ENCODE measurements at places on chromosomes 4 and X.

DNA sequence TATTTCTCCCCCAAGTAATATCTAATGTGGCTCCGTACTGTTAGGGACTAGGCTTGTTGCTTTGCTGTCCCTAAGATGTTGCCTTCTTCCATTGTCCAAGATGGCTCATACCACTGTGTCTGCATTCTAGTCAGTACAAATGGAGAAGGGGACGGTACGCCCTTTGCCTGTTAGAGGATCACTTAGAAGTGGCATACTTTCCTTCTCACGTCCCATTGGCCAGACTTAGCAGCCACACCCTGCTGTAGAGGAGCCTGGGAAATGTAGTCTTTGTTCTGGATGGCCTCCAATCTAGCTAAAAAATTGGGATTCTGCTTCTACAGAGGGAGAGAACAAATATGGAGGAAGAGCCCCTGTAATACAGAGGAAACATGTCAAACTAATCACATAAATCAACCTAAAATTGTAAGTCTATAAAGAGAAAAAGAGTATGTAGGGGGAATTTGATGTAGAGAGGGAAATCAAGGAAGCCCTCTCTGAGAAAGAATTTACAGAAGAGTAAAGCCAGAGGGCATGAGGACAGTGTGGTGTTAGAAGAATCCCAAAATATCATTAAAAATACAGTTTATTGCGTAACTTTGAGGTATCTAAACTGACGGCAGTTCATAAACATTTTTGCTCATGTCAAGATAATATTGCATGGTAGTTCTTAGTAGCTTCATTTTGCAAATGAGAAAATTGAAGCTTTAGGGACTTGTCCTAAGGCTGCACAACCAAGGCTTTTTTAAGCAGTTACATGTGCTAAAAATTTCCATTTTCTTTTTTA is 15.1 kb downstream of the PRIMPOL start:
- DNase-seq = no peak

GRCh38 chr4:10006231-10006600 is 15.1 kb downstream of the SLC2A9 start:
- DNase-seq = no peak

GRCh38 chr4:151663109-151663508 is 97.7 kb downstream of the GATB start:
- DNase-seq = no peak

DNA sequence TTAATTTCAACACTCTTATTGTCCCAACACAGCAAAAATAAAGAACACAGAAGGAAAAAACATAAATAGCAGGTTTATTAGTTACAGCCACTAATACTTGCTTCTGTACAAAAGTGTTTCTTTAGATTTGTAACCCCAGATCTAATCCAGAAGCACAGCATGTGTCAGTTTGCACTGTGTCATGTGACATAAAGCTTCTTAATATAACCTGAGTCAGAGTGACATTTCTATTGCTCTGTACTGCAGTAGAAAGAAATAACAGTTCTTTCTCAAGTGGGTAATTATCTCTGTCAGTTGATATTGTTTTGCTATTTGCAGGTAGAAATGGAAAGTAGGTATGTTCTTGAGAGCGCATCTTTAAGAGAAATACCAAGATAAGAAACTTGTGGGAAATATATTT is 422.5 kb downstream of the ZIC3 start:
- DNase-seq = no peak

GRCh38 chr4:171022824-171023230 is 790.4 kb upstream of the GALNTL6 start:
- no peak for DNase-seq

GRCh38 chr4:102734591-102735385 is 26.0 kb downstream of the MANBA start:
- DNase-seq = no peak

- no peak for DNase-seq
Measured at GRCh38 chrX:151538190-151539122, 25.0 kb upstream of the PASD1 start.

GRCh38 chr4:157702831-157703230 is 470.0 kb downstream of the GASK1B start:
- DNase-seq = no peak

GRCh38 chr4:88981556-88981955 is 75.4 kb downstream of the FAM13A start:
- DNase-seq = no peak

DNA sequence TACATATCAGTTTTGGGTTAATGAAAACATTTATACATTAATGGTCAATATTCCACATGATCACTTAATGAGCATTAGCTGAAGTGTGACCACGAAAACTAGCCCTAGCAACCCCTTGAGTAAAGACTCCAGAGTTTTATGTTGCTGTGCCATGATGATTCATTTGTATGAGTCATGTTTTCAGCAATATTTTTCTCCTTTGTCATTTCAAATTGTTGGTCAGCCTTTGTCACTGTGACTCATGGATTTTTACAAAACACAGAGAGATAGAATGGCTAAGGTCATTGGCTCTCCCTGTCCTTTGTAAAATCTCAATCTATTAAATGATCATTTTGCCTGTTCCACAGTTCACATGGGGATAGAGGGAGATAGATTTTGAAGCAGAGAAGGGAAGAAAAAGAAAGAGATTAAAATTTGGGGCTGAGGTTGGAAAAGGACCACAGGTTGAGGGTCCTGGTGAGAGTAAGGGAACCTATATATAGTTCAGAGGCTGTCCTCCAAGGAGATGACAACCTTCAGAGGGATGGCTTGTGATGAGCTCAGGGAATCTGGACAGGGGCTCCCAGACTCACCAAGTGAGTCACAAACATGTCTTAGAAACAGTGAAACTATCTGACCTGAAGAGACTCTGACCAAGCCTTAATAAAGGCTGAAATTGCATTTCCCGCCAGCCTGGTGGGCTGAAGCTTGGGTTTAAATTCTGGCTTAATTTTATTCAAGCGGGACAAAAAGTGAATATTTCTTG is 25.6 kb downstream of the NR0B1 start:
- DNase-seq = peak; percentile 62

- no peak for DNase-seq
Measured at GRCh38 chr4:172073590-172073989, 260.4 kb downstream of the GALNTL6 start.

- DNase-seq = no peak
Measured at GRCh38 chrX:11438380-11438723, 145.1 kb downstream of the AMELX start.

DNA sequence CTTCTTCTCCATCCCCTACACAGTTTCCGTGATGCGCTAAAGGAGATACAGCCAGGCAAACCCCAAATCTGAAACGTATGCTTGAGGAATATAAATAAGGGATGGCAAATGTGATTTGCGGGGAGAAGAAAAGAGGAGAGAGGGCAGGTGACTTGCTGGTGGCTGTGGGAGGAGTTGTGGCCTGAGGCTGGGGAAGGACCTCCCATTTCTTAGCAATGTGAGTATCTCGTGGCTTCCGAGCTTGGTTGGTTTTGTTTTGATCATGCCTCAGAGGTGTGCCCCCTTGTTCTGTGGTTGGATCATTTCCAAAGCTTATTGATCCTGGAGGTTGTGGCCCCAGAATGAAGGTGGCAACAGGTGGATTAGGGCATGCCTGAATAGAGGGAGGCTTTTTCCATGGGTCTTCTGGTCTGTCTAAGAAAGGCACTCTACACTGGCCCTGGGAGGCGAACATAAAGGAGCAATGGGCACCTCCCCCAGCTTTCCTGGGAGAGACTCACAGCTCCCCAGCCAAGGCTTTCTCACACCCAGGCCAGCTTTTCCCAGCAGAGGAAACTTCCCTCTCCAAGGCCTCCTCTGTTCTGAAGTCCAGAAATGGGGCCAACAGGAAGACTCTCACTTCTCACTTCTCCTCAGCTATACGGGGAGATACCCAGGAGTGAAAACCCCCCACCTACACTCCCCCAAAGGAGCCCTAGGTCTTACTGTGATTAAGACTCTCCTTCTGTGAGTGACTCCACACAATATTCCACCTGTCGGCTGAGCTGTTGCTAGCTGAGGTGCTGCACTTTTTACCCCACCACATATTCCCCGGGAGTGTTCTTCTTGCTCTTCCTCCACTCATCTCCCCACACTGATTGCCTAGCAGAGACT is 40.0 kb downstream of the C4orf51 start:
- no peak for DNase-seq

DNA sequence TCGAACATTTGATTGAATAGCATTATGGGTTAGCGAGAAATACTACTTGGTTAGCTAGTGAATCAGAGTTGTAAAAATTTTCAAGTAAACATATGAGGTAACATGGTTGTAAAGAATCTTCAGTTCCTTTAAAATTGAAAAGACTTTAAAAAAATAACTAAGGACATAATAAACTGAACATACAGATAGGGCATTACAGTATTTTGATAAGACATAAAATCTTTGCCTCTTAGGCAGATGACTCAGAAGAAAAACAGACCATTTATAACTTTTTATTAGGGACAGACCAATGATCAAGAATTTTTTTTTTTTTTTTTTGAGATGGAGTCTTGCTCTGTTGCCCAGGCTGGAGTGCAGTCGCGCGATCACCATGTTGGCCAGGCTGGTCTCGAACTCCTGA is 43.1 kb downstream of the PNMA5 start:
- DNase-seq = no peak

DNA sequence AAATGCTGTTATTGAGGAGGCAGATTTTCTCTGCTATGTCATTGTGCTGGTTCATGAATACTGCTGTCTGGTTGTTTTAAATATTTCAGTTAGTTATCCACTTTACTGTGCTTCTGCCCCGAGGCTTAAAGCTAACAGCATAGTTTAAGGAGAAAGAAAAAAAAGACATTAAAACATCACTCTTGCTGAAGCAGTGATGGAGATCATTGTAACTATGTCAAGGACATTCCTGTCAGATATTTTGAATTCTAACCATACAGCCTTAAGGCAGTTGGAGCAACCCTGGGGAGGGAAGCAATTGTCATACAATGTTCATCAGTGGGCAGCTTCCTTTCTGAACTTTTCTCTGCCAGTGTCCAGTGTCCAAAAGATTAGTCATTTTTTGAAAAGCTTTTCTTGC is 199.0 kb upstream of the DDX53 start:
- no peak for DNase-seq

DNA sequence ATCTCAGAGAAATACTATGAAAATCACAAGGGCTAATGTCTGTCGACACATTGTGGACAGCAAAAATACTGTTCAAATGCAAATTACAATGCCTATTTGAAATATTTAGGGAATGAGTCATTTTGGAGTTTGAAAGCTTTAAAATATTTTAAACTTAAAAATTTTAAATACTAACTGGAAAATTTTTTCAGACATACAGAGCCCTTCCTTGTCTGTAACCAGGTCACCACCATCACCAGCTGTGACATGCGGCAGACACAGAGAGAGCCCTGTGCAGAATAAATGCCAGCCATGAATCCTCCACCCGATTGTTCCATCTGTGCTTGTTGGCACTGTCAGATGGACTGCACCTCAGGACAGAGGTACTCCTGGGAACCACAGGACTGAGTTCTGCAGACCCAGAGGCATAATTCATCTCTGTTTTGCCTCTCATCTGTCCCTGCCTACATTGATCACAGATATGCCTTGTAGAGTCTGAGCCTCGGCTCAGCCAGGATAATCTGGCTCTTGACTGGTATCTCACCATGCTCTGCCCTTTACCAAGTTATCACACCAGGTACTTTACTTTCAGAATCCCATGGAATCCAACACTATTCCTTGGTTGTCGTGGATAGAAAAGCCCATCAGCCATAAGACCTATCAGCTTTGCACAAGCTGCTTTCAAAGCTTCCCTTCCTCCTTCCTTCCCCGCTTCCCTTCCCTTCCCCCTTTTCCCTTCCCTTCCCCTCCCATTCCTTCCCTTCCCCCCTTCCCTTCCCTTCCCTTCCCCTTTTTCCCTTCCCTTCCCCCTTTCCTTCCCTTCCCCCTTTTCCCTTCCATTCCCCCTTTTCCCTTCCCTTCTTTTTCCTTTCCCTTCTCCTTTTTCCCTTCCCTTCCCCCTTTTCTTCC is 67.2 kb downstream of the TBC1D9 start:
- DNase-seq = no peak

GRCh38 chr4:99651016-99651769 is 6.4 kb downstream of the C4orf54 start:
- no peak for DNase-seq

DNA sequence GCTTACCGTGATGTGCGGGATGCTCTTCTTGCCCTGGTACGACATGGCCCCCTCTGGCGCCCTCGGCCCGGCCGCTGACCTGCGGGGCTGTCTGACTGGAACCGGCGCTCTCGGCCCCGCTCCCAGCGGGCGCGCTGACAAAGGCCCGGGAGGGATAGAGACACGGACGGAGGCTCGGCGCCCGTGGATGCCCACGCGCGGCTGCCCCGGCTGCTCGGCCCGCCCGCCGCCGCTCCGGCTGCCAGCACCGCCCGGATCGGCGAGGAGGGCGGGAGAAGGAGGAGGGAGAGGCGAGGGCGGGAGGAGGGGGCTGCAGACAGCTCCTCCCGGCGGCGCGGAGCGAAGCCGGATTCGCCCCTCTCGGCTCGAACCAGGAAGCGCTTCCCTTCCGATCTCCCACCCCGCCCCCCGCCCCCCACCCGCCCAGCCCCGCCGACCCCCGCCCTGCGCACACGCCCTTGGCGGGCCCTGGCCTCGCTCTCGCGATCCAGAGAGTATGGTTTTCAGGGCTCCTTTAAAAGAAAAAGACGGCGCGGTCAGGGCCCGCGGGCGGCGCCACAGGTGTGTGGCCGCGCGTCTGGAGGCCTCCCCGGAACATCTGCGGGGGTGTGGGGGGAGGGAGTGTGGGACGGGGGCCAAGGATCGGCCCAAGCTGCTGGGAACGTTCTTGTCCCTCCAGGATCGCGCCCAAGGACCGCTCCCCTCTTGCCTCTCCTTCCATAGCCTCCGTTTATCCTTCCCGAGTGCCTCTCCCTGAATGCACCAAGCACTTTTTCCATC is 4.5 kb downstream of the CRMP1 start:
- DNase-seq = no peak

- no peak for DNase-seq
Measured at GRCh38 chr4:76782837-76783236, 115.1 kb downstream of the SOWAHB start.

GRCh38 chrX:45771114-45771513 is 570.4 kb upstream of the DIPK2B start:
- peak; percentile 87 for DNase-seq

GRCh38 chr4:56701644-56702043 is 20.5 kb upstream of the HOPX start:
- DNase-seq = no peak

GRCh38 chr4:85748654-85749053 is 273.7 kb downstream of the ARHGAP24 start:
- DNase-seq = no peak

GRCh38 chr4:768995-769394 is 56.9 kb downstream of the CPLX1 start:
- DNase-seq = no peak

DNA sequence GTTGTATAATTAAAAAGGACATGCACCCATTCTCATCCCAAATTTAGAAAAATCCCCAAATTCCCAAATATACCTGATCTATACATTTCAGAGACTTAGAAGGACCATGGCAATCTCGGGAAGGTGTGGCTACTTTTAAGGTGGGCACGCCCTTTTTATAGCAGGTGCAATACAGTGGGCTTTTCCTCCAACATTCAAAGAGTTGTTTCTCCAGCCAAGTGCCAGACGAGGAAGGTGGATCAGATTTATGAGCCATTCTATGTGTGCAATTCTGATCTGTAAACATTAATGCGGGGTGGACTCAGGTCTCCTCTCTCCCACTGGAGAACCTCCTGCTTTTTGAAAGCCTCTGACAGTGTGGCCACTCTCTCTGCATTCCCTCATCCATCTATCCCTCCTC is 33.8 kb downstream of the PRKX start:
- DNase-seq = no peak

Data from non-pigmented ciliary epithelial cell (primary cell).